ENCODE measurements at places on chromosomes 3 and 15.

GRCh38 chr3:177804032-177804431, 606.8 kb upstream of the TBL1XR1 start:
- no peak for DNase-seq

DNA sequence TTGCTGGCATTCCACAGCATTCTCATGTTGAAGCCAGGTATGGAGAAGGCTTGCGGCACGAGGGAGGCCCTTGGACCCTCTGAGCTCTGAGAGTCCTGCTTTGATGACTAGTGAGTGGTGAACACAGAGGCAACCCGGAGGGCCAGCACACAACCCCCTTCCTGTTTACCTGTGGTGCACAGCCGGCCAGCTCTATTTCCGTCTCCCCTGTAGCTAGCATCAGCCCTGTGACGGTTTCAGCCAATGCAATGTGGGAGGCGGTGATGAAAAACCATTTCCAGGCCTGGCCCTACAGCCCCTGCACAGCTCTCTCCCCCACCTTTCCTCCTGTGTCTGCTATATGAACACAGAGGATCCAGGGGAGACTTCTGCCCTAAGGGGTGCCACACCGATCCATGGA, 76.8 kb upstream of the KLHL25 start:
- DNase-seq = no peak

GRCh38 chr15:55005679-55006078, 191.1 kb downstream of the RSL24D1 start:
- DNase-seq = no peak

GRCh38 chr15:91032919-91033803, 10.8 kb upstream of the VPS33B start:
- no peak for DNase-seq

- DNase-seq = no peak
Measured at GRCh38 chr3:38205472-38205805, 40.1 kb downstream of the OXSR1 start.

Data from AG04449 (cell line).